ENCODE measurements at places on chromosomes 2 and 18.

- no peak for DNase-seq
Measured at GRCh38 chr2:125125902-125126301, 1100.8 kb downstream of the CNTNAP5 start.

- DNase-seq = no peak
Measured at GRCh38 chr2:42796427-42797248, 4.3 kb upstream of the HAAO start.

GRCh38 chr18:13616525-13617035, 109.8 kb downstream of the FAM210A start:
- DNase-seq = peak; percentile 20

- DNase-seq = no peak
Measured at GRCh38 chr2:224556381-224556780, 28.8 kb downstream of the CUL3 start.

DNA sequence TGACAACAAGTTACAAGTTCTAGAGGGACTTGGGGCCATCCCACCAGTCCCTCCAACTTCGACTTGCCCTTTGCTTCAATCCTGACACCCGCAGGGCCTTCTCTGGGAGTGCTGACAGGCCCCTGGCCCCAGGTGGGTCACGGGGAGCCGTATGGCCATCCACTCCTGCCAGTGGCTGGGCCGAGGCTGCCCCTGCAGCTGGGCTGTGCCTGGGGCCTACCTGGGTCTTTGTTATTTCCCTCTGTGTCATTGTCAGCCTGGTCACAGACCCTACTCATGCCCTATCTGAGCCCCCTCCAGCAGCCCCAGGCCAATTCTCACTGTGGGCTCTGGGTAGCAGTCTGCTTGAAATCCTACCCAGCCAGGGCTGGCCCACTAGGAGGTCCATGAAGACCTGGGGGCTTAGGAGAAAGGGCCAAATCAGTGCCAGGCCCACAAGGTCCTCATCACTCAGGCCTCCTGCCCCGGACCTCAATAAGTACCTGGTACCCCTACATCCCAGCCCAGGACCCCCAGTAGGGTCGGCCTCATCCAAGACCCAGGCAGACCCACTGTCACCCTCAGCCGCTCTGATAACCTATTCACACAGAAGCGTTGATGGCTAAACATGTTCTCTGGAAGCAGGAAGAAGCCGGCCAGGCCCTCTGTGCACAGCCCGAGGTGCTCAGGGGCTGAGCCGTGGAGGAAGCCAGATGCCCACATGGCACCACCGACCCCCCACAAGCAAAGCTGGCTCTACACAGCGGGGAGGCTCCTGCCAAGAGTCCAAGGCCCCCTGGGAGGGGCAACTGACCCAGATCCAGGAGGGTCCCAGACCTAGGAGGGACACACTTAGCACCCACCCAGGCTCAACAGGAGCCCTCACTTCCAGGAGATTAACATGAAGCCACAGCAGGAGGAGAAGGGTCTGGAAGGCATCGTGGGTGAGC, 57.7 kb downstream of the BIN1 start:
- peak; percentile 1 for DNase-seq

- no peak for DNase-seq
Measured at GRCh38 chr2:222000326-222000725, 298.5 kb downstream of the PAX3 start.

Data from activated CD4-positive, alpha-beta T cell treated with anti-CD3 and anti-CD28 coated beads for 48 hours (primary cell).